AG08395 (cell line): ENCODE measurements at places on chromosomes 4 and X.

GRCh38 chrX:132676561-132677186 lies 187.8 kb upstream of the MBNL3 start:
- no peak for DNase-seq

DNA sequence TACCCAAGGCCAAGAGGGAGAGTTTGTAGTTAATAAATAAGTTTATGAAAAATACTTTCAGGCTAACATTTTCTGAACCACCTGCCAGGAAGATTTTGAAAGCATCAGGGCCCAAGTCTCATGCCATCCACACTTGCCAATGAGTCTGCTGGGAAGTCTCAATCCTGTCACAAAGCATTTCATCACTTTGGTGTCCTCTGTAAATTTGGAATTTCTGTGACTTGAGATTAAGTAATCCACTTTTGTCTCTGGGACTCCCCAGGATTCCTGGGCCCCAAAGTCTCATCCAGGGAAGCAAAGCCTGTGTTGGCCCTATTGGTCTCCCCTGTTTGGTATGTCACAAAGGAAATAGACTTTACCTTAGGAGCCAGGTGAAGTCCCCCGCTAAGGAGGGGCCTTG lies 99.2 kb upstream of the GPC4 start:
- DNase-seq = no peak

GRCh38 chrX:75603833-75604232 lies 81.0 kb upstream of the ZDHHC15 start:
- DNase-seq = peak; percentile 37

DNA sequence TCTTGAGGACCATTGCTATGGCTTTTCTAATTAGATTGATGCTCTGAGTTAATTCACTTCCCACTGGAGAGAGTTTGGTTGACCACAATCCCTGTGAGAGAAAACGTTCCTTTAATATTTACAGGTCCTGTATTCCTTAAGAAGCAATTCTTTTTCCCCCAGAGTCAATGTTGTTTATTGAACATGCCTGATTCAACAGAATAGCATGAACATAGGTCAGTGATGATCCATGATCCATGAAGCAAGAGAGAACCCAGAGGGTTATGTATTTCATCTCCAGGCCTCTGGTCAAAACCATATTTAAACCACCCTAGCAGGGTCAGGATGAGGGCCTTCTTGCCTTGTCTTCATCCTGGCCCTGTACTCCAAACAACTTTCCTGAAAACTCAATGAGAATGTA lies 39.4 kb upstream of the EFHC2 start:
- no peak for DNase-seq

GRCh38 chrX:128759745-128760144 lies 707.5 kb upstream of the ACTRT1 start:
- DNase-seq = no peak

DNA sequence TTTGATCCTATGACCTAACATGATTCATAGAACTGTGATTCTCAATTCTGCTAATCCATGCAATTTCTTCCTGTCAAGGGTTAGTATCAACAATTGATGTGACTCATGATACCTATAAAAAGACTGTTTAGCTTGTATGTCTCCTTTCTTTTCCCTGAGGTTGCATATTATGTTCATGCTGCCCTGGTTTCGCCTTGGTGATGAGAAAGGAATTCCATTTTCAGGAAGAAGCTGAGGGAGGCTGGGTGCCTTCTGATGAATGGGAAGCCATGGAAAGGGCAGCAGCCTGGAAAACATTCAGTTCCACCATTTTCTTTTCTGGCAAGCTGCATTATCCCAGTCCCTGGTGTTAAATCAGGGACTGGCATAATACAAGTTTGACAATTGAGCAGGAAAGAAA lies 976.5 kb downstream of the RPA4 start:
- DNase-seq = no peak
